ENCODE measurements at places on chromosomes 5 and 9.

- no peak for DNase-seq
These were observed 23.6 kb upstream of the CAST start for GRCh38 chr5:96638561-96638960.

DNA sequence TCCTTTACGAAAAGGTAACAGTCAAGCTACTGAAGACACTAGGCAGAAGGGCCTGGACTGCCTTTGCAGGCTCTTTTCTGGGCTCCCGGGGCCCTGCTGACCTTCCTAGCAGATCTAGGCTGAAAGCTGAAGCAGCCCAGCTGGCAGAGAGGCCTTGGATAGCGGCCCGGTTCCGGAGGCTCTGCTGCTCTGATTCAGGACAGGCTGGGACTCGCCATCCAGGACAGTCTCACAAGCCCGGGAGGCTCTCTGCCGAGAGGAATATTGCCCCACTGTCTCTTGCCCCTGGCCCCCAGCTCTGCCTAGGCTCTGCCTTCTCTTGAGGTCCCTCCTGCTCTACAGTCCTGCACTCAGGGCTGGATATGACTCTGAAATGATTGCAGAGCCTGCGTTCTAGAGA lies 67.8 kb downstream of the PSD2 start:
- peak; percentile 60 for DNase-seq

GRCh38 chr5:140546851-140547507 lies 483 bp upstream of the EIF4EBP3 start:
- no peak for DNase-seq

- no peak for DNase-seq
These were observed 1.3 kb upstream of the PDLIM4 start for GRCh38 chr5:132256086-132256782.

DNA sequence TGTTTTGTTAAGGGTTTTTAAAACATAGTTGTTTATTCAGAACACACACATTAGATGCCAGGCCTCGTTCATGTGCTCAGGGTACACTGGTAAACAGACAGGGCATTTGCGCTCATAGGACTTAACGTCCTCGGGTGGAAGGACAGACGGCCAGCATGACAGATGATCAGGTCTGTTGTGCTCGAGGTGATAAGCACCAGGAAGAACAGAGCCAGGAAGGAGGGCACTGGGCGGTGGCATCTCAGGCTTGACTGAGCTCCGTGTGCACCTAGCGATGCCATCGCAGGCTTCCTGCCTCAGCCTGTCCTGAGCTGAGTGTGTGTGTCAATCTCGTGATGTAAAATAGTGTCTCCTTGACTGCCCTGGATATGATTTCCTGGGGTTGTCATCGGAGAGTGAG lies 96.5 kb downstream of the EHMT1 start:
- DNase-seq, result no peak

DNA sequence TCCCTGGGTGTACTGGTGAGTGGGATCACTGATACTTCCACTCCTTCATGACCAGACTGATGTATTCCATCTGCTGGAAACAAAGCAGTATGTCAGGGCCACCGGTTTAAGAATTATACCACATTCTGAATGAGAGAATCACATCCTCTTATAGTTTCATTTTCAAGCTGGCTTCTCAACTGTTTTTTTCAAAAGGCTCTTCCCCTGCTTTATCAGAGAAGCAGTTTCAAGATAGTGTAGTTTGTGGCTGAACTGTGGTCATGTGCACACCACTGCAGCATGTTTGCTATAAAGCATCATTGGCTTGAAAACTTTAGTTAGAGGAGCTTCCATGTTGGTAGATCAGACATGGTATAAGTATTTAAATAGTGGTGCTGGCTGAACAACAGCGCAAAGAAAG lies 450.5 kb upstream of the CDH10 start:
- no peak for DNase-seq

Measured in heart right ventricle (tissue), 16 donors.